ENCODE measurements at places on chromosomes 6 and 20. TPM values are rescaled to one million over a fixed set of nuclear protein-coding genes. Genes with fewer than 3 reads are reported as not detected.

The LIN28B gene
- not detected for total RNA-seq

The C2 gene
- total RNA-seq = 0.18 TPM

The TRIM10 gene
- total RNA-seq = not detected

The TMEM200A gene
- 47.8 TPM for total RNA-seq

The PDE10A gene
- 12.4 TPM for total RNA-seq

The POU5F1 gene
- not detected for total RNA-seq

The TMEM244 gene
- 0.28 TPM for total RNA-seq

The CEBPB gene
- 6.9 TPM for total RNA-seq

The LY6G5B gene
- total RNA-seq = 2.2 TPM

The NRSN1 gene
- total RNA-seq = not detected

Measured in IMR-90 (cell line).